Activated T-cell treated with anti-CD3 and anti-CD28 coated beads, Interleukin-2, amount 50 U/mL, for 72 hours (primary cell): ENCODE measurements at places on chromosomes 4 and X. TPM values are rescaled to one million over a fixed set of nuclear protein-coding genes. Genes with fewer than 3 reads are reported as not detected.

Gene NALF2
- 0.69 TPM for total RNA-seq

Gene ERAS
- total RNA-seq: not detected

Gene RAB40AL
- total RNA-seq: not detected

Gene CTAG1A
- not detected for total RNA-seq

Gene GPR50
- not detected for total RNA-seq
